ENCODE measurements at places on chromosomes 1 and 21.

DNA sequence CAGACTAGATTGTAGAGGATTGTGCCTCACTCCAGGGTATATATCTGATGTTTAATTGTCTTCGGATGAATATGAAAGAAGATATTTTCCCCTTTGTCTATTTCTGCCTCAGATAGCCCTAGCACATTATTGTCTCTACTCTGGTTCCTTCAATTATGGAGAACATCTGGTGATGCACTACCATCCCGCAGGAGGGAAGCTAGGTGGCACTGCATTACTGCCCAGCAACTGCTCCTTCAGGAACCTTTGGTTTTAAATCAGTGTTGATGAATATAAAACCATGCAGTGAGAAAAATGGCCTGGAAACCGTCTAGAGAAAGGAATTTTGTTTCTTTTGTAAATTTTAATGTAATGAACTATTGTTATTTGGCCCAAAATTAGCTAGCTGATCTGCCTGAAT lies 68.5 kb downstream of the GPR88 start:
- no peaks in the 10 kb centered on the region for H3K36me3 ChIP-seq
- no peaks in the 10 kb centered on the region for H3K27me3 ChIP-seq
- H3K27ac ChIP-seq: no peak overlapping the region
- H3K4me3 ChIP-seq: no peak overlapping the region

GRCh38 chr21:33290441-33290840 lies 24.3 kb downstream of the IL10RB start:
- peak; percentile 53 for DNase-seq
- peaks cover 47% of the 10 kb centered on the region for H3K4me1 ChIP-seq
- no peak overlapping the region for H3K4me3 ChIP-seq
- H3K27me3 ChIP-seq: no peaks in the 10 kb centered on the region
- H3K36me3 ChIP-seq: peaks cover 80% of the 10 kb centered on the region

DNA sequence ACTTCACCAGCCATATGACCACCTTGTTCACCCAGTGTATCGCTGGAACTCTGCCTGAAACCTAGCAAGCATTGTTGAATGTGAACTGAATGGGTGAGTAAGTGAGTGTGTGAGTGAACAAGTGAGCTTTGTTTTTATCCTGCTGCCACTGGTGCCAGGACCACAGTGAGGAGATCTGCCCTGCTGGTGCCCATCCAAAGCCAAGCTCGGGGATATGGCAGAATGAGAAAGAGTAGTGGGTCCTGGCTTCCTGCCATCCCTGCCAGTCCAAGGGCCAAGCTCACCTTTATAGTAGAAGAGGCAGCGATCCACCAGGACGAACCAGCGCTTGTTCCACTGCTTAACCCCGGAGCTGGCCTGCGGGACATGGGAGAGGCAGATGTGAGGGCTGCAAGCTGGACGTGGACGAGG lies 53.4 kb upstream of the GOLT1A start:
- no peaks in the 10 kb centered on the region for H3K27me3 ChIP-seq
- no peak overlapping the region for H3K4me3 ChIP-seq
- DNase-seq: no peak
- peaks cover 68% of the 10 kb centered on the region for H3K4me1 ChIP-seq

- H3K4me3 ChIP-seq: no peak overlapping the region
- H3K27me3 ChIP-seq: no peaks in the 10 kb centered on the region
- H3K4me1 ChIP-seq: peaks cover 10% of the 10 kb centered on the region
- DNase-seq: no peak
Observed at GRCh38 chr21:42092771-42093170, 21.7 kb downstream of the UMODL1 start.

DNA sequence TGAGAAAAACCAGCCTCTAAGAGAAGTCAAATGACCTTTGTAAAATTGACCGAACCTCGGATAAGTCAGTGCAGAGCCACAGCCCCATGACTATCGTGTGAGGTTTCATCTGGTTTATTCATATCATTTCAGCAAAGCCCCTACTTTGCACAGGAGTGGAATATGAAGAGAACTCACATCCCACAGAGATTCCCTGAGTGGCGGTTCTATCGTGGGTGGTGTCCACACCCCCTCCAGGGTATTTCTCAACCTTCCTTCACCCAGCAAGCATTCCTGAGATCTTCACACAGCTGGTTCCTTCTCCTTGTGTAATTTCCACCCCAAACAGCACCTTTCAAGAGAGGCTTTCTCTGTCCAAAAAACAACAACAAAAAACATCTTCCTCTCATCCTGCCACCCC lies 47.5 kb downstream of the EVA1C start:
- peaks cover 59% of the 10 kb centered on the region for H3K36me3 ChIP-seq
- no peak overlapping the region for H3K27ac ChIP-seq
- no peaks in the 10 kb centered on the region for H3K27me3 ChIP-seq

GRCh38 chr21:46206163-46207005 lies 22.1 kb upstream of the SPATC1L start:
- no peak for DNase-seq
- no peaks in the 10 kb centered on the region for H3K27me3 ChIP-seq
- H3K27ac ChIP-seq: no peak overlapping the region

DNA sequence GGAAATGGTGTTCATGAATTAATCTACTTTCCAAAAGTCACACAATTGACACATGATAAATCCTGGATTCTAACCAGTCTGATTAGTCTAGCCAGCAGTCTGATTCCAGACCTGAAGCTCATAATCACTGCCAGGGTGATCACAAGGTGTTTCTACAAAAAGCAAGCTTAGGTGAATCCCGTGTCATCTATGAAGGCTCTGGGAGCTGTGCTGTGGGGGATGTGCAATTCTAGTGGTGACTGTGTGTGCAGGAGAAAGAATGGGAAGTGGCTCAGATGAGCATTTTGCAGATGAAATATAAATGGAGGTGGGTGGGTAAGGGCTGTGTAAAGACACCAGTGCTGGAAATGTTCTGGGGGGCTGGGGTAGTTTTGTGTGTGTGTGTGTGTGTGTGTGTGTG lies 1.8 kb upstream of the NPPB start:
- DNase-seq: no peak
- H3K4me3 ChIP-seq: no peak overlapping the region
- peaks cover 6% of the 10 kb centered on the region for H3K4me1 ChIP-seq
- peaks cover 49% of the 10 kb centered on the region for H3K27me3 ChIP-seq

DNA sequence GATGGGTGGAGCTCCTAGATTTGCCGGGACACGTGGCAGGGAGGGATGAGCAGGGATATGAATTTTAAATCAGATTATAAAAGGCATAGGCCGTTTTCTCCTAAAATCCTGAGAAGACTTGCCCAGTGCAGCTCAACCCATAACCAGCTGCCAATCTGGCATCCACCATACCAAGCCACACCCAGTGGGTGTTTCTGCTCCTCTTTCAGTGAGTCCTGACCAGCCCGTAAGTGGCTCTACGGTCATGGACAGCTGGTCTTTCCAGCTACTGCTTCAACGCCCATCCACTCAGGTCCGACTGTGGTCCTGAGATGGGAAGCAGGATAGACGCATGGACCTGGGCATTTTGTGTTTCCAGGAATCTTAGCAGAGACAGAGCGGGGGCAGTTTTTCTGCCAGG lies 107.2 kb downstream of the LAMC2 start:
- no peaks in the 10 kb centered on the region for H3K27me3 ChIP-seq
- no peak overlapping the region for H3K4me3 ChIP-seq
- no peak overlapping the region for H3K27ac ChIP-seq

GRCh38 chr1:56188221-56188620 lies 391.1 kb downstream of the PLPP3 start:
- no peaks in the 10 kb centered on the region for H3K36me3 ChIP-seq
- no peaks in the 10 kb centered on the region for H3K4me1 ChIP-seq
- no peak overlapping the region for H3K27ac ChIP-seq

DNA sequence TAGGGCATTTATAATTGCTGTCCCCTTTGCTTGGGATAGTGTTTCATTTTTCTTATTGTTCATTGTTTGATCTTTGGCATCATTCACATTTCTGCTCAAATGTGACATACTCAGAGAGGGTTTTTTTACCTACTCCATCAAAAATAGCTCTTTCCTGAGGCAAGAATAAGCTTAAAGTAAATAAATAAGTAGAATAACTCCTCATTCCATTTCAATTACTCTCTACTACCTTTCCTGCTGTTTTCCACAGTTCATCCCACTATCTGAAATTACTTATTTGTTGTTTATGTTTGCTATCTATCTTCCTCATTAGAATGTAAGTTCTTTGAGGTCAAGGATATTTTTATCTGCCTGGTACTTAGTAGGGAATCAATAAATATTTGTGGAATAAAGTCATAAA lies 119.9 kb downstream of the LRRC40 start:
- no peaks in the 10 kb centered on the region for H3K4me1 ChIP-seq
- no peaks in the 10 kb centered on the region for H3K27me3 ChIP-seq
- no peak for DNase-seq
- no peak overlapping the region for H3K27ac ChIP-seq
- H3K36me3 ChIP-seq: no peaks in the 10 kb centered on the region
- no peak overlapping the region for H3K4me3 ChIP-seq

DNA sequence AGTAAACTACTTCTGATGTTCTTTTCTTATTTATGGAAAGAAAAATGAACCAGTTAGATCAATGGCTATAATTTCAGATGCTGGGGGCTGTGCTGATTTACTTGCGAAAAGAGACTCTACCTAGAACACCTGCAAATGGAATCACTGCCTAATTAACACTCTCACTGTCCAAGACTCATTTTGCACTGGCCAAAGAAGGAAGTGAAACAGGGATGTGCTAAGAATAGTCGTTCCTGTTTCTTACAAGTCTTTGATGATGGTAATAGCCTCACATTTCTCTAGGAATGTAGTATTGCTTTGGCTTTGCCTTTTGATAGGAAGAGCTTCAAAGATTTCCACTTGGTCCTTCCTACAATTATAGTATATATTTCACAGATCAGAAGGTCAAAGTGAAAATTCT lies 12.7 kb upstream of the TSNAX start:
- no peaks in the 10 kb centered on the region for H3K36me3 ChIP-seq
- no peak overlapping the region for H3K27ac ChIP-seq
- no peaks in the 10 kb centered on the region for H3K4me1 ChIP-seq
- DNase-seq: peak; percentile 25
- no peak overlapping the region for H3K4me3 ChIP-seq
- no peaks in the 10 kb centered on the region for H3K27me3 ChIP-seq

DNA sequence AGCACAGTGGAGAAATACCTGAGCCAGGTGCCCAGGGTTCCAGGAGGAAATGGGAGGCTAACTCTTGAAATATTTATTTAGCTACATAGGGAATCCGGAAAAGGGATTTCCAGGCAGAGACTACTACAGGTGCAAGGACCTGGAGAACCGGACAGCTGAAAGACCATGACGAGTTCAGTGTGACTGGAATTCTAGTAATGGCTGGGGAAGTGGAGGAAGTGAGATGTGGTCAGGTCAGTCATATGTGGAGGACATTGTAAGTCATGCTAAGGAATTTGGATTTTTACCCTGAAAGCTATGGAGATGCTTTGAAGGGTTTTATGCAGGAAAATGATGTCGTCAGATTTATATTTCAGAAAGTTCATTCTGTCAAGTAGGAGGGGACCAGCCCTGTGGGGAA lies 1.8 kb downstream of the CAP1 start:
- H3K36me3 ChIP-seq: no peaks in the 10 kb centered on the region
- H3K27me3 ChIP-seq: no peaks in the 10 kb centered on the region
- H3K27ac ChIP-seq: peak overlapping the region; percentile 98
- peak overlapping the region; percentile 77 for H3K4me3 ChIP-seq

- H3K4me1 ChIP-seq: no peaks in the 10 kb centered on the region
- no peak overlapping the region for H3K4me3 ChIP-seq
Observed at GRCh38 chr1:101148980-101149379, 87.8 kb upstream of the S1PR1 start.

- no peak overlapping the region for H3K27ac ChIP-seq
- DNase-seq: no peak
- peaks cover 37% of the 10 kb centered on the region for H3K27me3 ChIP-seq
- H3K4me3 ChIP-seq: no peak overlapping the region
Observed at GRCh38 chr1:154870734-154871133, 653 bp upstream of the KCNN3 start.

DNA sequence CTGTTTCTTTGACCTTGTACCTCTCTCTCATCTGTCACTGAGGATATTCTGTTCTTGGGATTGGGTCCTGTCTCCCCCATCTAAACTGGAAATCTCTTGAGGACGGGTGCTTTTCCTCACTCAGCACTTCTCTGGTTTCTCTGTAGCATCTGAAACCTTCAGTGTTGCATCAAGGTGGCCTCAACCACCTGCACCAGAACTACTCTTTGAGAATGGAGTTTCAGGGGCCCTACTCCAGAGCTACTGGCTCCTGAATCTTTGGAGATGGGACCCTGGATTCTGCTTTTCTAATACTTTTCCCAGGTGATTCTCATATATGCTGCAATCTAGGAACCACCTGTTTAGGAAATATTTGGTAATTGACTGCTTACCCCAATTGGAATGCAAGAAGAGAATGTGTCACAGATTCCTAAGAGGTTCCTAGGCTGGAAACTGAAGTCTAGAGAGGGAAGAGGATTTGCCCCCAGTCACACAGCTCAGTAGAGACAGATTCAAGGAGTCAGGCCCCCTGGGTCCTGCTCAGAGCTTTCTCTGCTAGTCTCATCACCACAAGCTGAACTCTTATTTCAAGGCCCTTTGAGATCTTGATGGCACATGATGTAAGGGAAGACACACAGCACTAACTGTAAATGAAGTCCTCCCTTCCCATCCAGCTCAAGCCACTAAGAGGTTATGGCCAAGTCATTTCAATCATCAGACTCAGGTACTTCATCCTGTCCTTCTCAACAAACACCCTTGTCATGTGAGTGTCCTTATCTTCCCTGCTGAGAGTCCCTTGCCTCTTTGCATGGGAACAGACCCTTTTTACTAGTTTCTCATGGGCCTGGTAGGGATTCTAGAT lies 48.7 kb downstream of the EIF2D start:
- no peak for DNase-seq
- no peaks in the 10 kb centered on the region for H3K27me3 ChIP-seq
- no peak overlapping the region for H3K27ac ChIP-seq
- H3K36me3 ChIP-seq: peaks cover 10% of the 10 kb centered on the region
- H3K4me1 ChIP-seq: peaks cover 46% of the 10 kb centered on the region
- no peak overlapping the region for H3K4me3 ChIP-seq

- H3K36me3 ChIP-seq: no peaks in the 10 kb centered on the region
- DNase-seq: no peak
- no peak overlapping the region for H3K27ac ChIP-seq
Observed at GRCh38 chr1:198436276-198436675, 104.2 kb downstream of the ATP6V1G3 start.

Data from stomach (tissue), 19 donors.